Nephron progenitor cell (in vitro differentiated cells): ENCODE measurements at places on chromosomes 7 and 10.

- no peak for DNase-seq
Measured at GRCh38 chr10:26064106-26064505, 130.1 kb downstream of the MYO3A start.

- DNase-seq = no peak
Measured at GRCh38 chr10:80946957-80947726, 409.4 kb downstream of the SH2D4B start.

DNA sequence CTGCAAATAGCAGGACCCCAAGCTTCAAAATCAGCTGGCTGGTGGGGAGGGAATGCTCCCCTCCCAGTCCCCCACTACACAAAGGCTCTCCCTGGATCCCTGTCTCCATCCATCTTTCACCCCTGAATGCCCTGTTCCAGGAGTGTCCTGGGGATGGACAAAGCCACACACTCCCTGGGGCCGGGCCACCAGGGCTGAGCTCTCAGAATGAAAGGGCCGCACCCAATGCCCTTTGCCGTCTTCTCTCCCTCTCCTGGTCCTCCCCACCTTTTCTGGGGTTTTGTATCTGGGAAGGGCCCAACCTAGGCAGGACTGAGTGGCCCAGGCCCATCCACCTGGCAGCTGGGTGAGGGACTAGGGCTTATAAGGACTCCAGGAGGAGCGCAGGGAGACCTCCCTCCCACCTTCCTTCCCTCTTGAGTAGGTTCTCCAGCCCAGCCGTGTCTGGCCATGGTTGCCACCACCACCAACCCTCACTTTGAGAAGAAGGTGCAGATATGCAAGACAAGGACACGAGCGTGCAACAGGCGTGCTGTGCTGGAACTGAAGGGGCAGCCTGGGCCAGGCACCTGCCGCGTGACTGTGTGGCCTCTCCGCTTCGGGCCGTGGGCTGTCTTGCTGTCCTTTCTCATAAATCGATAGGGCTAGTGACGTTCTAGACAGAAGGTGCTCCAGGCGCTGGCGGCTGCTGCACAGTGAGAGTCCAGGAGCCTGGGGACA is 157.1 kb downstream of the TCERG1L start:
- DNase-seq = no peak

- no peak for DNase-seq
Measured at GRCh38 chr10:80462299-80462980, 8.3 kb downstream of the TSPAN14 start.

- DNase-seq = no peak
Measured at GRCh38 chr7:27030393-27031050, 65.3 kb downstream of the HOXA1 start.

- DNase-seq = no peak
Measured at GRCh38 chr7:130187360-130187759, 17.8 kb downstream of the TMEM209 start.

DNA sequence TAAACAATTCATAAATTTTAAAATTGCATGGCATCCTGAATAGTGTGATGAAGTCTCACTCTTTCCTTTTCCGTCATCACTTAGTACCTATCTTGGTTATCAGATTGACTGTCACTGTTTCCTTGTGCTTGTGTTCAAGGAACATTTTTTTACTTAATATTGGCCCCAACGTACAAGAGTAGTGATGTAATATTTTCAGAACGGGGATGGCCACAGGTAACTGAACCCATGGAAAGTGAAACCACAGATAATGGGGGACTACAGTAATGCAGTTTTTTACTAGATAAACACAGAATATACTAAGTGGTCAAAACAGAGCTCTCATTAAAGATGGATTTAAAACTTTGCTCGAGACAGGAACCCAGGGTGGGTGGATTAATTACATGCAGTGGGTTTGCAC is 85.4 kb downstream of the MACC1 start:
- no peak for DNase-seq

DNA sequence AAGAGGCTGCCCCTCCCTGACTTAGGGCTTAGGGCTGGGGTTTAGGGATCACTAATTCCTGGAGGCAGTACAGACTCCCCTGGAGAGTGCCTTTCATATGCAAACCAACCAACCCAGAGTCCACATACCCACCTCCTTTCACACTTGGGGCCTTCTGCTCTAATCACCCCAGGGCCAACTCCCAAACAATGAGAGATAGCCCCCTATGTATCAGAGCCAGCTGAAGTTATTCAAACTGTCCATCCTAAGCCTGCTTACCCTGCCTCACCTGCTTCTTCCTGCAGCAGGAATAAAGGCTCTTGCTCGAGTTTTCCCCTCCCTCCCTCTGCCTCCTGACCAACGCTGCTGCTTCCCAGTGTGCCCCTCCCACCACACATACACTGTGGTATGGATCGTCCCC is 51.8 kb upstream of the SLC35G1 start:
- no peak for DNase-seq

DNA sequence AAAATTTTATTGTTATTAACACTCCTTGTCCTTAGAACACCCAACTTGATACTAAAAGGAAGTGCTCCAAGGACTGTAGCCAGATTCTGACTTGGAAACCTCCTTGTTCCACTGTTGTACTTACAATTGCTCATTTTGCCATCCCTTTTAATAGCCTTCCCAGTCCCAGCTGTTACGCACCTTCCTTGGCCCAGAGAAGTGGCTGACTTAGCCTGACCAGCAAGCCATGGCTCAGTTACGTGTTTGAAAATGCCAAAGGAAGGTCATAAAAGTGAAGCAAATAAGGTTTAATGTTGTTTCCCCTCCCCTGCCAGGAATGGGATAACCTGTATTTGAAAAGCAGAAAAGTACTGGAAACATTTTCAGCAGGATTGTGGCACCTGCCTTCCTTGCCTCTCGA is 3.7 kb upstream of the ANKRD1 start:
- no peak for DNase-seq

DNA sequence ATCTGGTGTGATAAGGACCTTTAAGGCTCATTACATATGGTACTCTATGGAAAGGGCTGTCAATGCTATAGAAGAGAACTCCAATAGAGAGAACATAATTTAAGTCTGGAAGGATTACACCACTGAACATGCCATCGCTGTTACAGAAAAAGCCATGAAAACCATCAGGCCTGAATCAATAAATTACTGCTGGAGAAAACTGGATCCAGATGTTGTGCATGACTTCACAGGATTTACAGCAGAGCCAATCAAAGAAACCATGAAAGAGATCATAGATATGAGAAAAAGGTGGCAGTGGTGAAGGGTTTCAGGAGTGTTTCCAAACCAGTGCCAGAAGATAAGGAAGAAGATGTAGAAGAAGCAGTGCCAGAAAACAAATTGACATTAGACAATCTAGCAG is 18.9 kb upstream of the GPR22 start:
- DNase-seq = no peak

DNA sequence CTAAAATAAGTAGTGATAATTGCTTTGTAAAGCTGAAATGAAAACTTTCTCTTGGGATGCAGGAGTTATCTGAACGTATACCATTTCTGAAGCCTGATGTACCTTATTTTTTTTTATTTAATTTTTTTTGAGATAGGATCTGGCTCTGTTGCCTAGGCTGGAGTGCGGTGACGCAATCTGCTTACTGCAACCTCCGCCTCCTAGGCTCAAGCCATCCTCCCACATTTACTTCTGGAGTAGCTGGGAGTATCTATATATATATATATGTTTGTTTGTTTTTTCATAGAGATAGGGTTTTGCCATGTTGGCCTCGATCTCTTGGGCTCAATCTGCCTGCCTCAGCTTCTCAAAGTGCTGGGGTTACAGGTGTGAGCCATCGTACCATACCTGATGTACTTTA is 2.4 kb downstream of the PMPCB start:
- no peak for DNase-seq

DNA sequence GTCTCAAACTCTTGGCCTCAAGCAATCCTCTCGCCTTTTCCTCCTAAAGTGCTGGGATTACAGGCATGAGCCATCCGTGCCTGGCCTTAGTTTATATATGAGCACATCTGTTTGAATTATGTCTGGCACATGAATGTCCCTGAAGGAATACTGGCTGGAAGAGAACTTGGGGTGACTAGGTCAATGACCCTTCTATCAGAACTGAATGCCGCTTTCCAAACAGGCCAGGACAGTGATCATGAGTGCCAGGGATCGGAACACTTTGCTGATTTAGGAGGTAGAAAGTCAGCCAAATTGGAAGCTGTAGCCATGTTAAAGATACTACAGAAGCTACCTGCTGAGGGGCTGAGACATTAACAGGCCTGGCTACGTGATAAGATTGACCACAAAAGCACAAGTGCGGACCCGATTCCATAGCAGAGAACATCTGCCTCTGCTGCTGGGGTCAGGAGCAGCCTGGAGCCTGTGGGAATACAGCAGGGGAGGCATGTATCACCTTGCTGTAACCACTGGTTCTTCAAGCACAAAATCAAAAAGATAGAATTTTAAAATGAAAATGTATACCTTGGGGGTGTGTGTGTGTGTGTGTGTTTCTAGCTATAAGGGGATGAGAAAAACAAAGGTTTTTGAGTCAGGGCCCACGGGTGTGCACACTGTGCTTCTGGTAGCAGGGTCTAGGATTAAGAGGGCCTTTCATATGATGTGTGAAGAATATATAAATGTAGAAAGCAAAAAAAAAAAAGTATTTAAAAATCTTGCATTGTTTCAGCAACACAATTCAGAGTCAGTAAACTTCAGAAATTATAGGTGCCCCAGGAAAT is 293.7 kb downstream of the BBS9 start:
- no peak for DNase-seq

GRCh38 chr10:95976362-95977229 is 66.8 kb upstream of the CCNJ start:
- DNase-seq = no peak

DNA sequence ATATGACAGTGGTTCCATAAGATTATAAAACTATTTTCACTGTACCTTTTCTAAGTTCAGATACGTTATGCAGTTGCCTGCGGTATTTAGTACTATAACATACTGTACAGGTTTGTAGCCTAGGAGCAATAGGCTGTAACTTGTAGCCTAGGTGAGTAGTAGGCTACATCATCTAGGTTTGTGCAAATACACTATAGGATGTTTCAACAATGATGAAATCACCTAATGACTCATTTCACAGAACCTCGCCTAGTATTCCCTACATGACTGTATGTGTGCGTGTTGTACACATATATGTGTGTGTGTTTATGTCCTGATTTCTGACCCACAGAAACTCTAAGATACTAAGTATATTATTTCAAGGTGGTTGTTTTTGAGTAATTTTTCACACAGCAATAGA is 139.0 kb downstream of the HERPUD2 start:
- DNase-seq = no peak

DNA sequence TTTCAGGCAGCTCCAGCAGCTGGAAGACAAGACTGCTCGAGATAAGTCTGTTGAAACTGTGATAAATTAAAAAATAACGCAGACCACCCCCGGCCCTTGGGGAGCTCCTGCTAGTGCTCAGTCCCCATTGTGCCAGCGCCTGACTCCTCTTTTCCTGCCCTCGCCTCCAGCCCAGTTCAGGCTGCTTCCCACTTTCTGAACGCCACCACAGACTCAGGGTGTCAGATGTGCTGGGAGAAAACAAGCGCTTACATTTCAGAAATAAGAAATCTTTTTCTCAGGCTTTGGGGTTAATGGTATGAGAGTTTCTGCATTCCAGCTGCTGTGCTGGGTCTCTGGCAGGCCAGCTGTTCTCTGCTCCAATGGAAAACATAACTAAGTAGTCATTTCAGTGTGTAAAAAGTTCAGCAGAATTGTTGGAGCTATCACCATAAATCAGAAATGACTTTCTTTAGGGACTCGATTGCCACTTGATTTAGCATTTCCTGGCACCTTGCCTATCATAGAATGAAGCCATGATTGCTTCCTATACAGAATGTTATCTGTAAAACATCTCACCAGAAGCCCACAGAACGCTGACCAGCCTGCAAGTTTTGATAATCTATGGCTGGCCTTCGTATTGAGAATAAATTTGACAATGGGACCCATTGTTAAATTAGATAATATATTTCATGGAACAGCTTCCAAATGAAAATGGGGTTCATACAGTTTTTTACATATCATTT is 257.0 kb upstream of the ZNF32 start:
- DNase-seq = no peak

GRCh38 chr10:128044961-128045832 is 81.0 kb downstream of the MKI67 start:
- DNase-seq = no peak

DNA sequence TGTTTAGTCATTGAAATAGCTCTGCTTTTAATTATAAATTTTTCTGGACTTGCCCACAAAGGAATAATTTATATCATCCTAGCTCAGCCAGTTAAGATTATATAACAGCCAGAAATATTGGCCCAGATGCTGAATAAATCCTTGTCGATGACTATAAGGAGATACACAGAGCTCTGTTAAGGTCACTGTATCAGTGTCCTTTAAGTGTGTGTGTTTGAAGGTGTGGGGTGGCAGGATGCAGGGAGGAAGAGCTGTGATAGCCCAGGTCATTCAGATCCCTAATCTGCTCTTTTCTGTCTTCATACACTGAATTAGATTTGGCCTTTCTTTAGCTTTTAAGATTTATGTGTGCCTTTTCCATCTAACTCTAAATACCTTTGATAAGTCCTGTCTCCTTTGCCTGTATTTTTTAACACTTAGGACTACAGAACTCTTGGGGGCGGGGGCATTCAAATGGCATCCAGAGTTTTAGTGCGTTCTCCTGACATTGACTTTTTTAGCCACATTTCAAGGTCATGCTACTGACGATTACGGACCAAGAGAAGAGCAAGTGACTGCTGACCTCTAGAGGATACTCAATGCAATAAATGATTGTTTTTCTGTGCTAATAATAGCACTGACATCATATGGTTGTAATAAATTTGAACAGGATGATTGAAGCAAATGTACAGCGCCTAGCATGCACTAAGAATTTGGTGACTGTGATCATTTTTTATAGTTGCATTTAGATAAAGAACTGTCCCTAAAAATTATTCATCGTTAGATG is 172.3 kb downstream of the CACNB2 start:
- peak; percentile 13 for DNase-seq

GRCh38 chr10:69071610-69072009 is 16.3 kb upstream of the SRGN start:
- no peak for DNase-seq

DNA sequence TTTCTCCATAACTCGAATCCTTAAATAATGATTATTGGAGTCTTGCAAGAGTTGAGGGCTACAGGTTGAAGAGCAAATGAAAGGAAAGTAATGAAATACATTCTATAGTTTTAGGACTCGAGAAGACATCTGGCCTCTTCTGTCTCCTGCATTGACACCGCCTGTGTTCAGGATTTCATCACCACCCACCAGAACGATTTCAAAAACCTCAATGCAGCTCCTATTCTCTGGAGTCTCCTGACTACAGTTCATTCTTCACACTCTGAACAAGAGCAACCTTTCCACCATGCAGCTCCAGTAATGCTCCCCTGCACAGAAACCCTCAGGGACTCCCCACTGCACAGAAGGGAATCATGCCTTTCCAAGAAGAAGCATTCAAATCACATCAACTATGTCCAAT is 5.5 kb downstream of the IL15RA start:
- DNase-seq = no peak

GRCh38 chr10:12656518-12657142 is 307.3 kb downstream of the CAMK1D start:
- DNase-seq = no peak
